ENCODE measurements at places on chromosomes 2 and 18.

GRCh38 chr2:166307326-166307725, 68.4 kb downstream of the SCN9A start:
- DNase-seq = no peak

- no peak for DNase-seq
Observed at GRCh38 chr2:219465659-219466561, 31.3 kb downstream of the SPEG start.

GRCh38 chr2:194926873-194927272, 730.2 kb upstream of the SLC39A10 start:
- no peak for DNase-seq

GRCh38 chr2:67318993-67319481, 78.1 kb upstream of the ETAA1 start:
- DNase-seq = no peak

- DNase-seq = no peak
Observed at GRCh38 chr2:189151906-189152305, 27.7 kb downstream of the COL5A2 start.

DNA sequence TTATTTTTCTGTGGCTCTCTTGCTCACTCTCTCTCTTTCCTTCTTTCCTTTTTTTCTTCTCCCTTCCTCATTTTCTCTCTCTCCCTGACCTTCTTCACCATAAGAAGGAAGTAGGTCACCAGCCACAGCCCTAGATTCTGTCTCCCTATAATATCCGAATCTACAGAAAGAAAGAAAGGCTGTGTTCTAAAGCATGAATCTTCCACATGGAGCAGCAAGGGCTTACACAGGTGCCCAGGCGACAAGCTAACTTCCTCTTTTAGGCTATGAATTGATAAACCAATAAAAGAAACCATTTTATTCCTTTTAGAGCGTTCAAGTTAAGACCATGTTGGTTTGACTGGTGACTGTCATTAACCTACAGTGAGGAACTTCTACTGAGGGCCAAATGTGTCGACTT, 49.3 kb downstream of the CACNB4 start:
- DNase-seq = no peak
